ENCODE measurements at places on chromosomes 2 and 18.

DNA sequence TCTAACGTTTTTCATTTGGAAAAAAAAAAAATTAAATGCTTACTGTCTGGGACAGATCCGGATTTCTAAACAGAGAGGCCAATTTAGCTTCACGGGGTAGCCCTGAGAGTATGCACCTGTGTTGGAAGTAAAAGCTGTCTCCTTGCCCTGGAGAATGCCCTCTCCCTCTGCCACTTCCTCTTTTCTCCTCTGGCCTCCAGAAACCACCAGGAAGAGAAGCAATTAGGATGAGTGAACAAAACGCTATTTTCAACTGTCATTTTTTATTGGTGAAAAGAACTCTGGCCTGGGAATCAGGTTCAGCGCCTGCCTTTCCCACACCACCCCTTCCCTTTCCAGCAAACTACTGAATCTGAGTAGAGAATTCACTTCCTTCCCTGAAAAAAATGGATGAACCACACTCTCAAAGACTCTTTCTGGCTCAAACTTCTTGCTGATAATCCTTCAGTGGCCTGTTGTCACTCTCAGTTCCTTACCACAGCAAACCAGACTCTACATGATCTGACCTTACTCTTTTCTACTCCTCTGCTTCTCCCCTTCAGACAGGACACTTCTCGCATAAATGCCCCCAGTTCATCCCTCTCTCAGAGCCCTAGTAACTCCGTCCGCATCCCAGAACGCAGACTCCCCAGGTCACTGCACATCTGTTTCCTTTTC lies 29.8 kb downstream of the KLF7 start:
- DNase-seq: no peak

GRCh38 chr2:226756131-226756530 lies 43.5 kb downstream of the IRS1 start:
- no peak for DNase-seq

DNA sequence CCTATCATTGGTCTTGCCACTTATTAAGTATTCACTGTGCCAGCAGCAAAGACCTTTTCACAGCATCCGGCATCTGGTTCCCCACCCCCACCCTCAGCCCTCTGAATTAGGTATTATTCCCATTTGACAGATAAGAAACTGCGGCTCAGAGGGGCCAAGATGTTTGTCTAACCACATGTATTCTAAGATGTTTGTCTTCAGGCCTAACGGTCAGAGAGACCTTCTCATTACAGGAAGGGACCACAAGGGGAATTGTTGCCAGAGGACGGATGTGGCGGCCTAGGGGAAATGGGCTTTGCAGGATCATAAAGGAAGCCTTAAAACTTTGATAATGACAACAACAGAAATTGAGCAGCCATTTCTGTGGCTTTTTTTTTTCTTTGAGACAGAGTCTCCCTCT lies 16.6 kb downstream of the NPPC start:
- DNase-seq: no peak

DNA sequence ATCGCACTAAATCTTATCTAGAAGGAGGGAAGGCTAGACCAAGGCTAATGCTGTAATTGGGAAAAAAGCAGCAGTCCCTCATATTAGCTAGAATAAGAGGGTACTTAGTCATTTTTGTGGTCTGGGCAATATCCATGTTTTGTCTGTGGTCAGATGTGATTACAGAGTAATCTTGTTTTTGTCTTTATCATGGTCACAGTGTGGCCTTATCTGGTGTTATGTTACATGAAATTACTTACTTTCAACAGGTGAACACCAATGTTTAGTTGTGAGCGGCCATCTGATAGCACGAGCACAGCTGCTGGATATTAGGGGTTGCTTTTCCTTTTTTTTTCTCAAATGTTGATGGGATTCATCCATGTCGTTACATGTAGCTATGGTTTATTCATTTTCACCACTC lies 23.7 kb upstream of the PLEKHM3 start:
- DNase-seq: no peak

DNA sequence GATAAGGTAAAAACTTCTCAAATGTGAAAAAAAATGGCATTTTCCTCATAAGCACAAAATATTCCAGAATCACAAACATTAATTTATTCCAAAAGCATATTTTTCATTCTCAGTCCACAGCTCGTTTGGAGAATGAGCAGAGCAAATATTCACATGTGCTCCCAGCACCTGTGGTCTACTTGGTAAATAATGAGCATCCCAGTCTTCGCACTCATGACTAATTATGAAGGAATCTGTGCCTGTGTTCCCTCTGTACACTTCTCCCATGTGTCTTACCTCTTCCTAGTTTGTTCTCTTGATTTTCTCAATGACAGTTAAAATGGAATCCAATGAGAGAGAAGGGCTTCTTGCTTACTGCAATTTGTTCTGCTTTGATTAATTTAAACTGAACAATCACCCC lies 671.0 kb upstream of the SOX11 start:
- DNase-seq: no peak

- no peak for DNase-seq
Measured at GRCh38 chr2:27080603-27080936, 2.2 kb downstream of the EMILIN1 start.

DNA sequence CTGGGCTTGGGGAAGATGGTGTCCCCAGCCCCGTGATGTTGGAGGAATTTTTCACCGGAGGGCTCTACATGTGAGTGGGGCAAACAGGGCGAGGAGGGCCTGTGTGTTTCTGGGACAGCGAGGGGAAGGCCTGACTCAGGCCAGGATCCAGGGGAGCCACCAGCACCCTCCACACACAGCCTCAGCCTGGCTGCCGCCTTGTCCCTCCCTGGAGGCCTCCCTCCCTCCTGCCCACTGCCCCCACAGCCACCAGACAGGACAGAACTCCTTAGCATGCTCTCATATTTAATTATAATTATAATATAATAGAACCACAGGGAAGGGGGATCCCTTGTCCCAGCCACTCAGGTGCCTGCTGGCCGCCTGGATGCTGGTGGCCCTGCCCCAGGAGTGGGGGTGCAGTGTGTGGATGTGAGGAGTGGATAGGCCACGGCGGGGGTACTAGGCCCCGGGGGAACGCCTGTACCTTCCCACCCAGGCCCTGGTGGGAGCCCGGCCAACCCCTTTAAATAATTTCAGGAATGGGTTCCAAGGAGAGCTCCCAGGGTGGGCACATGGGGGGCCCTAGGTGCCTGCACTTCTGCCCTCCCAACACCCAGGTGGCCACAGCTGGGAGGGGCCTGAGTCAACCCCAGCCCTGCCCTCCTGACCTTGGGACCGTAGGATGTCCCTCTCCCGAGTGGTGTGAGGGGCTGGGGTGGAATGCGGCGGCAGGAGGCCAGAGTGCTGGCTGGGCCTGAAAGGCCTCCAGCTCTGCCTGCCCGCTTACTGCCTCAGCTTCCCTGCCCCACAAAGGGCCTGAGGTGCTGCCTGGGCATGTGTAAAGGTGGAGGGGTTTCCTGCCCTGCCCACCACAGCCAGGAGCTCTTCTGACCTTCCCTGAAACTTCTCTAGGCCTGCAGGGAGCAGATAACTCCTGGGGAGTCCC lies 8.8 kb downstream of the PDCD1 start:
- no peak for DNase-seq

DNA sequence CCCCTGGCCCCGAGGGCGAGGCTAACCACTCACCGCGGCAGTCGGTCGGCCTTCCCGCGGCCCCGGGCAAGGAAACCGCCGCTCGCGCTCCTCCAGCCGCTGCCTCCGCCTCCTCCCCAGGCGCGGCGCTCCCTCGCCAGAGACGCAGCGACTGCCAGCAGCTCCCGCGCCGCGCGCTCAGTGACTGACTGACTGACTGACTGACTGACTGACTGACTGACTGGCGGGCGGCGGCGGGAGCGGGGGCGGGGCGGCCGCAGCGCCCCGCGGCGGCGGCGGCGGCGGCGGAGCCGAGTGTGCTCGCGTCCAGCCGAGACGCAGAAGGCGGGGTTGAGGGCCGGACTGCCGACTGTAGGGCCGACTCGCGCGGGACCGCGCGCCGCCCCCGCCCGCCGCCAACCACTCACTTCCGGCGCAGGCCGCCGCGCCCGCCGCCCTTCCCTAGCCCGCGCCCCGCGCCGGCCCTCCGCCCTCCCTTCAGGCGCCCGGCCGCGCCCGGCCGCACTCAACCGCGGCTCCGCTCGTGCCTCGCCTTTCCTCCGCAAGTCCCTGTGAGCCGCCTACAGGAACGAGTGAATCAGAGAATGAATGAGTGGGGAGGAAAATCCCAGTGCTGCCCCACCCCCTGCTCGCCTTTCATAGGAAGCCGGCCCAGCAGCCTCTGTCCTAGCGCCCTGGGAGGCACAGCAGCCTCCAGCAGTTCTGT lies at the start of gene RAPH1:
TSS of gene RAPH1 (minus strand) at position 224 of the 706 bp plus-strand sequence. CDS start 39,948 bp downstream, outside the sequence.
- peak; percentile 56 for DNase-seq

- DNase-seq: no peak
Measured at GRCh38 chr2:127397568-127398238, 9.9 kb upstream of the MAP3K2 start.

DNA sequence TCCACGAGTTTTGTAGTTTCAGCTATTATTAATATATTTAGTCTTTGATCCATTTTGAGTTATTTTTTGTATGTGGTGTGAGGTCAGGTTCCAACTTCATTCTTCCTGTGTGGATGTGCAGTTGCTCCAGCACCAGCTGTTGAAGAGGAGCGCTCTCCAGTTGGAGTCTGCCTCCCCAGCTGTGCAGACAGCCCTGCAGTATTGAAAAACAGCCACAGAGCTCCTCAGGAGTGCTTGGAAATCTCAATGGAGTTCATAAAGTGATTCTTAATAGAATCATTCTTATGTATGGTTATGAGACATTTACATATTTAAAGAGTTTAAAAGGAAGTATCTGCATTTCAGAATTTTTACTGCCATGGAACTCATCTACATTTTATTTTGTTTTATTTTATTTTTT lies 17.3 kb downstream of the DGKD start:
- no peak for DNase-seq

DNA sequence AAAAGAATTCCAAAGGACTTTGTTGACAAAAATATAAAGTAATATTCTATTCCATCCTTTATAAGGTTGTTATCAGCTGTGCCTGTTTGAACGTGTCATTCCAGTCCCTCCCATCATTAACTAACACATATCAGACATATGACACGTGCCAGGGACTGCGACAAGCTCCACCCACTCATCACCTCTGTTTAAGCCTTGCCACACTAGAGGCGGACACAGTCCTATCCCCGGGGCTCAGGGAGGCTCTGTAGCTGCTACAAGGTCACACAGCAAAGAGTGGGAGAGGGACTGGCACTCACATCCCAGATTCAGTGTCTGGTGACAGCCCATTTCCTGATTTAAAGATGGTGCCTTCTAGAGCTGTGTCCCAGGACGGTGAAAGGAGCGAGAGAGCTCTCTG lies 30.0 kb downstream of the TBC1D8 start:
- DNase-seq: no peak

GRCh38 chr2:12091201-12091806 lies 344.9 kb downstream of the LPIN1 start:
- DNase-seq: no peak

DNA sequence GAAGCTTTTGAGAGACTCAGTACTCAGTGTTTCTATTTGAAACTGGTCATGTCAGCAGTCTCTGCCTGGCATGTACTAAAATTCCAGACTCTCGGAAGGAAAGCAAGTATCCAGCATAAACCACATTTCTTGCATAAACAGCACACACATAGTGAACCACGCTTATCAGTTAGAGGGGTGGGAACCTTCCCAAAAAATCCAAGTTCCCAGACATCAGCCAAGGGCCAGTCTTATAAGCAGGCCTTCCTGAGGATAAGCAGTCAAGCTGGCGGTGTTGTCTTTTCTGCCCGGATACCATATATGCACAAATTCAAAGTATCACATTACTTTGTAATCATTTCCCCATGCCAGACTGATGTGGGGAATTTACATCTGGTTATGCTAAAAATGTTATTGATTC lies 73.6 kb downstream of the ST6GAL2 start:
- no peak for DNase-seq

DNA sequence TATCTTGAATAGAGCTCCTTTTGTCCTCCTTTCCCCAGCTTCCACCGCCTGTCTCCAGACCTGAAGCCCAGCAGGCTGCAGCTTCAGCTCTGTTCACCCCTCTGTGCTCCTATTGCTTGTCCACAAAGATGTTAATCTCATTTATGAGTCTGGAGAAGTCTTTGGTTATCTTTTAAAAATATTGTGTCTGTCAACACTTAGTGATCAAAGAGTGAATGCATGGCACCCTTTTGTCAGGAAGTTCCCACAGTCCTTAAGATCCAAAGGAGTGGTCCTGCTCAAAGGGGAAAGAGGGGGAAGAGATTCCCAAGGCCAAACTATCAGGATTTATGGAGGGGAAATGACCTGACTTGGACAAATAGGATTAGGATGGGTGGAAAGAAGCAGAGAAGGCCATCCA lies 118.9 kb downstream of the ACAA2 start:
- DNase-seq: no peak

- no peak for DNase-seq
Measured at GRCh38 chr2:157291018-157291417, 33.5 kb downstream of the GALNT5 start.

GRCh38 chr2:10846110-10846861 lies 33.7 kb upstream of the PDIA6 start:
- DNase-seq: no peak

- DNase-seq: no peak
Measured at GRCh38 chr2:105309147-105309545, 20.4 kb downstream of the TGFBRAP1 start.

DNA sequence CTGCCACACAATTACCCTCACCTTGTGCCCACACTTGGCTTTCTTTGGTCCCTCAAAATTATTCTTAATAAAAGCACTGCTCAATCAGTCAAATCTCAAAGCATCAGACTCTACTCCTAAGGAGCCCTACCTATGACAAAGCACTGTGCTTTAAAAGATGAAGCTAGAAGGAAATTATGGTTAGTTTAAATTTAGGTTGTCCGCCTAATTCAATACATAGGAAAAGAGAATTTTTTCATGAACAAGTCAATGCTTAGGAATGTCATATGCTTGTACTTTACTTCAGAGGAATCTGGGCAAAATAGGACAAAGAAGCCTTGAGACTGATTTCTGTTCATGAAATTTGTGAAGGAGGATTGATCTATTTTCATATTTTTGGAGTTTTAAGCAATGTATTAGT lies 726.4 kb upstream of the CDH2 start:
- DNase-seq: no peak

DNA sequence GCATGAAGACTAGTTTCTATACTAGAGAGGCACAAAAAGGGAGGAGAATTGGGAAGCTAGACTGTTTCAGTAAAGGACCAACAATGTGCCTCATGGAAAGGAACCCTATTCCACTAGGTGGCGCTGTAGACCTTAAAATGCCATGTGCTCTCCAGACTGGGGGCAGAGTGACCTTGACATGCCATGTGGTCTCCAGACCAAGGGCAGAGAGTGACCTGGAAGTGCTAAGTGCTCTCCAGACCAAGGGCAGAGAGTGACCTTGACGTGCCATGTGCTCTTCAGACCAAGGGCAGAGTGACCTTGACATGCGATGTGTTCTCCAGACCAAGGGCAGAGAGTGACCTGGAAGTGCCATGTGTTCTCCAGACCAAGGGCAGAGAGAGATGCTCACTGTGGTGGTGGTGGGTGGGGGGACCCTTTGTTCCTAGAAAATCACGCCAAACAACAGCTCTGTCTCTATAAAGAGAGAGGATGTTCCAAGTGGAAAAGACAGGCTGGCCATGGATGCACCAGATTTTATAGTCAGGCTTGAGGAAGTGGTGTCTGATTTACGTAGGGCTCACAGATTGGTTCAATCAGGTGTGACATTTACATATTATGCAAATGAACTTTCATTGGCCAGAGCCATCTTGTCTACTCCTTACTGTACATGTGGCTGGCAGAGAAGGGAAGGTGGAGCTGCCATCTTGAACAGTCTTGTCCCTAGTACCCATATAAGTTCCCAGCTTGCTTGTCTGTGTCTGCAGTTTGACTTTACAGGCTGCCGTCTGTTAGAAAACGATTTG lies 344.0 kb upstream of the DDX18 start:
- DNase-seq: no peak

GRCh38 chr2:43729491-43730174 lies 44.2 kb upstream of the DYNC2LI1 start:
- DNase-seq: no peak

- peak; percentile 25 for DNase-seq
Measured at GRCh38 chr2:95389245-95390119, 13.0 kb upstream of the FAHD2A start.
